ENCODE measurements at places on chromosomes 4 and X.

GRCh38 chr4:52234561-52235440, 183.7 kb downstream of the SPATA18 start:
- DNase-seq: no peak

DNA sequence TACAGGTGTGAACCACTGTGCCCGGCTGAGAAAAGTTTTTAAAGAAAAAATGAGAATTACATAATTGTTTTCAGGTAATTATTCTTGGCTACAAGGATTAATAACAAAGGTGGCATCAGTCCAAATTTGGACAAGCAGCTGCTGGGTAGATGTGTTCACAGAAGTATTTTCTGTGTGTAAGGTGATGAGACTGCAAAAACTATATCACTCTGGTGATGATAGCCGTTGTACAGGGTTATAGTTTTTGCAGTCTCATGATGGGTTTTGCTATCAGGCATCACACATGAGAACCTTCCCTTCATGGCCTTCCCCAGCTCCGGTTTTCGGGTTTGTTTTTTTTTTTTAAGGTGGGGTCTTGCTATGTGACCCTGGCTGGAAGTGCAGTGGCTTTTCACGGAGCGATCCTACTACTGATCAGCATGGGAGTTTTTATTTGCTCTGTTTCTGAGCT, 5.1 kb upstream of the SLC10A3 start:
- no peak for DNase-seq

DNA sequence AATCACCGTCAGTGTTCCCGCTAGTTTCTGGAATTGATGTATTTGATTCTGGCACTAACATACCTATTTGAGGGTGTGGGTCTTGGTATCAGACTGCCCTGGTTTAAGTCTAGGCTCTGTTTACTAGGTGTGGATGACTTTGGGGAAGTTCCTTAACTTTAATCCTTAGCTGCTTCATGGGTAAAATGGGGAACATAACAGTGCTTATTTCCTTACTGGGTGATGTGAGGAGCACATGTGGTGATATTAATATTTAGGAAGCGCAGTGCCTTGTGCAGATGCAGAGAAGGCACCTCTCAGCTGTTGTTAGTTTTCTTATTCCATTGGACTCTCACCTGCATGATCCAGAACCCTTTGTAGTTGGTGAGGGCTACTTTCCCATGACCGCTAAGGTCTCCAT, 17.1 kb downstream of the RNF4 start:
- DNase-seq: no peak

DNA sequence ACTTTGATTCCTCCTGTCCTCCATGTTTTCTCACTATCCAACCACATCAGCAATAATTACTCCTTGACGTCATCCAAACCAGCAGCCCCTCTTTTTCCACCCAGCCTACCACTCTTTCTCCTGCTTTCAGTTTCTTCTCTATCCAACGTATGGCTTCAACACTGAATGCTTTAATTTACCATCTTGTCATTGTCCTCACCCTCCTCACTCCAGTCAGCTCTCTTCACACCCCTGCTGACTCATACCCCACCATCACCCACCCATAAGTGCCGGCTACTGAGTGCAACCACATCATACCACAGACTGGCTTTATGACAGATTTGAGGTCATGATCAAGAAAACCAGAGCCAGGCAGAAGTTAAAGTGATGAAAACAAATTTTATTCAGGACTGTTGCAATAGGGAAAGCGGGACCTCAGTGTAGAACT, 9.8 kb upstream of the ANXA5 start:
- no peak for DNase-seq

- peak; percentile 15 for DNase-seq
Measured at GRCh38 chrX:72094894-72095293, 36.8 kb downstream of the RTL5 start.

GRCh38 chrX:107701493-107702121, 73.3 kb downstream of the PRPS1 start:
- DNase-seq: no peak

DNA sequence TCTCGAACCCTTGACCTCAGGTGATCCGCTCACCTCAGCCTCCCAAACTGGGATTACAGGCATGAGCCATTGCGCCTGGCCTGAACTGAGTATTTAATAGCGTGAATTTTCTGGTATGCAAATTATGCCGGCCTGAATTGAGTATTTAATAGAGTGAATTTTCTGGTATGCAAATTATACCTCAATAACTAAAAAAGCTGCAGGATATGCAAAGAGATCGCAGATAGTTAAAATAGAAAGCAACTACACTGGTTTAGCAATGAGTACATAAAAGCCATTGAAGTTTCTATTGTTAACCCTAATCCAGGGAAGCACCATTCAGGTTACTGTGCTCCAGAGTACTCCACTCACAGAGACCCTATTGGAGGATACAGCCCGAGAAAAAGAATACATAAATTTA, 22.8 kb downstream of the FBXW7 start:
- no peak for DNase-seq

DNA sequence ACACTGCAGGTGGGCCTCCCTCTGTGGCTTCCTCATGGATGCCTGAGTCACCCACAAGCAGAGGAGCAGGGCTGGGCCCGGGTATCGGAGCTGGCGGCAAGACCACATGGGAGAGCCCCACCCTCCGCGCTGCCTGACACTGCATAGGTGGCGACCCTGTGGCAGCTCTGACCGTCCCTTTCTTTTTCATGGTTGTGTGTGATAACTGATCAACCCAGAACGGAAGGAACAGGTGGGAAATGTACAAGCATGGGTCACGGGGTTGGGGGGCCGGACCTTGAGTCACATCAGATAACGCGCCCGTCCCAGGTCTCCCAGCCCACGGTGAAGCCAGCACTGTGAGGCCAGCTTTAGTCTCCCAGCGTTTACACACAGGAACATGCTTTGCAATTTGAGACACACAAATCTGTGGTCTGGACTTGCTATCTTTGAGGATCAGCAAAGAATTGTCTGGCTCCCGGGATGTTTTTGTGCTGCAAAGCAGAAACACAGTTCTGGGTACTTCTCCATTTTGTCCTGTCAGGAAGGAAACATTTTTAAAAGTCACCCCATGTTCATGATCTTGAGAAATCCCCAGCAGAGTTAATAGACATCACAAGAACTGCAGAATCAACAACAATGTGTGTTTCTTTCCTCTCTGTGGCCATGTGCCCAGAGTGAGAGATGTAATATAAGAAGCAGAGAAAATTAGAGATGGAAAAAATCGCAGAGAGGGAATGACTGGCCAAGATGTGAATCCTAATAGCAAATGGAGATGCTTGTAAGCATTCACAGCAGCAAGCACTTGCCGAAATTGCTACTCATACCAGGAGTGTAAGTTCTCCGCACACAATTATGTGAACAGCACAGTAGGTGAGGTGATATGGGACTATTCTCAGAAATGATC, 70.1 kb upstream of the CBR4 start:
- DNase-seq: no peak

- DNase-seq: no peak
Measured at GRCh38 chrX:154967603-154968002, 54.9 kb downstream of the F8 start.

- DNase-seq: no peak
Measured at GRCh38 chr4:12679217-12679616, 804.9 kb downstream of the RAB28 start.

DNA sequence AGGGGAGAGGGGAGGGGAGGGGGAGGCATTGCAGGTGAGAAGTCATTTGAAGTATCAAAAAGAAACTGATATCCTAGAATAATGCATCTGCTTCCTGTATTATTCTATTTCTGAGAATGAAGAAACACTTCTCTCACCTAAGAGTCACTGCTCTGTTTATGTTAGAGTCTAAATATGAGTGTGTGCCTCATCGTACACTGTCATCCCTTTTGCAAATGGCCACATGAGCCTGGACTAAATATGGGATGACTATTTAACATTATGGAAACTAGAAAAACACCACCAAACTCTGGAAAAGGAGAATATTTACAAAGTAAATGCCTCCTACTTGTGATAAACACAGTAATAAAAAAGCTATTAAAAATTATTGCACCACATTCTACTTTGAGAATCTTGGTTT, 146.4 kb upstream of the NOCT start:
- DNase-seq: no peak

- DNase-seq: no peak
Measured at GRCh38 chrX:82333575-82333974, 1131.7 kb downstream of the SH3BGRL start.

DNA sequence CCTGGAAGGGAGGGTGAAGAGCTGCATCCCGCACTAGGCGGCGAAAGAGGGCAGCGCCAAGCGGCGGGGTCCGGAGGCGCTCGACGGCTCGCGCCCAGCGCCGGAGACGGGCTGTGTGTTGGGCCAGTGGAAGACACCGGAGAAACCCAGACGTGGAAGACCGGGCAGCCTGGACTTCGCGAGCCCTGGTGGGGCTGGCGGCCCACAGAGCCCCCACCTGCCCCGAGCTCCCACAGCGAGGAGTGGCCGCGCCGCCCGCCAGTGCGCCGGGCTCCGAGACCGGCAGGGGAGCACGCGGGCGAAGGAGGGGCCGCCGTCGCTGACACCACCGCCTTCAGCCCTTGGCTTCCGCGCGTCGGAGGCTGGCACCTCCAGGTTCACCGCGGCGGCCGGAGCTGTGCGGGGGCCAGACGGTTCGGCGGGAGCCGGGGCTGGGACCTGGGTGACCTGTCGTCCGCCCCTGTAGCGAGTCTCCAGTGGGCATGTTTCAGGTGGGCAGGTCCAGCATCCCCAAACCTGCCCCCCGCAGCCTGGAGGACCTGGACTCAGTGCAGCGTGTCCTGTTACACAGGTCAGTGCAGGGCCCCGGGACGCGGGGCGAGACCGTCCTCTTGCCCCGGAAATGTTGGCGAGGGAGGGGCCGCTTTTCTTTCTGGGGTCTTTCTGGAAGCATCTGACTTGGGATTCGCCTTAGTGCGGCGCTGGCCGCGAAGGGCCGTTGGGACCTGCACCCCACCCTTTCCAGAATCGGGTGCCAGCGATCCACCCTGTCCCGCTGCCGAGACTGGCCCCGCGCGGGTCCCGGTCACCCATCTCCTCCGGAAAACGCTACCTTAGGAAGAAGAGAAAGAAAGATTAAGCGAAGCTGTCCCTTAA, 9.6 kb upstream of the INTU start:
- DNase-seq: no peak

DNA sequence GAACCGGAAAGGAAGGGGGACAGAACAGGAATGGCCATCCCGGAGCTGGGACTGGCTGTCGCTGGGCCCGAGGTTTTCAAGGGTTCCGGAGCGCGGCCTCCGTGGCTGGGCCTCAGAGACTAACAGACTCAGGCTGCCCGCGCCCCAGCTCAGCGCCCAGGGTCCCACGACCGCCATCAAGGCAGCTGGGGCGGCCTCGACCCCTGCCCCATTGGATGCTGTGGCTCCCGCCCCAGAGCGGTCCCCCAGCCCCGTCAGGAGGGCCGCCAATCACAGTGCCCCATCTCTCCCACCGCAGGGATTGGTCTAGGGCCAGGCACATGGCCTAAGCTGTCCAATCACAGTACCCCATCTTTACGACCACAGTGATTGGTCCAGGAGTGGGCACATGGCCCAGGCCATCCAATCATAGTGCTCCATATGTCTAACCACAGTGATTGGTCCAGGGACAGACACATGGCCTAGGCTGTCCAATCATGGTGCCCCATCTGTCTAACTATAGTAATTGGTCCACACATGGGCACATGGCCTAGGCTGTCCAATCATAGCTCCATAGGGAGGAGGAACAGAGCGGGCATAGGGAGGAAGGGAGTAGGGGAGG, 105.3 kb upstream of the NKX1-1 start:
- DNase-seq: no peak

DNA sequence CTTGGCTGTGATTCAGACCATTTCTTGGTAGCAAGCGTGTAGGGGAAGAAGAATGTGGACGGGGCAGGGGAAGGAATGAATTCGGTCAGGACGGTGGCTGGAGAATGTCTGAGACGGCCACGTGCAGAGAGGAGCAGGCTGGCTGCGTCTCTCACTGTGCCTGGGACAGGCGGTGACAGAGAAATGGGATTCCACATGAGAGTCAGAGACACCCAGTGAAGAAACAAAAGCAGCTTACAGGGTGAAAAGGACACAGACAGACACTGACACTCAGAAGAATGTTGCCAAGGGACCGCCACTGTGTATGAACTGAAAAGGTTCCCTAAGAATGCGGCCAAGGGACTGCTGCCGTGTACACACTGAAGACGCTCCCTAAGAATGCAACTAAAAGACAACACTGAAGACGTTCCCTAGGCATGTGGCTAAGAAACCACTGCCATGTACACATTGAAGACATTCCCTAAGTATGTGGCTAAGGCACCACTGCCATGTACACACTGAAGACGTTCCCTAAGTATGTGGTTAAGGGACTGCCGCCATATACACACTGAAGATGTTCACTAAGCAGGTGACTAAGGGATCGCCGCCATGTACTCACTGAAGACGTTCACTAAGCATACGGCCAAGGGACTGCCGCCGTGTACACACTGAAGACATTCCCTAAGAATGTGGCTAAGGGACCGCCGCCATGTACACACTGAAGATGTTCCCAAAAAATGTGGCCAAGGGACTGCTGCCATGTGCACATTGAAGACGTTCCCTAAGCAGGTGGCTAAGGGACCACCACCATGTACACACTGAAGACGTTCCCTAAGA, 49.1 kb downstream of the DHRSX start:
- no peak for DNase-seq

Measured in activated CD8-positive, alpha-beta memory T cell treated with anti-CD3 and anti-CD28 coated beads for 1 hour (primary cell).